Activated naive CD8-positive, alpha-beta T cell treated with anti-CD3 and anti-CD28 coated beads for 36 hours (primary cell): ENCODE measurements at places on chromosomes 6 and 20. TPM values are rescaled to one million over a fixed set of nuclear protein-coding genes. Genes with fewer than 3 reads are reported as not detected.

DNA sequence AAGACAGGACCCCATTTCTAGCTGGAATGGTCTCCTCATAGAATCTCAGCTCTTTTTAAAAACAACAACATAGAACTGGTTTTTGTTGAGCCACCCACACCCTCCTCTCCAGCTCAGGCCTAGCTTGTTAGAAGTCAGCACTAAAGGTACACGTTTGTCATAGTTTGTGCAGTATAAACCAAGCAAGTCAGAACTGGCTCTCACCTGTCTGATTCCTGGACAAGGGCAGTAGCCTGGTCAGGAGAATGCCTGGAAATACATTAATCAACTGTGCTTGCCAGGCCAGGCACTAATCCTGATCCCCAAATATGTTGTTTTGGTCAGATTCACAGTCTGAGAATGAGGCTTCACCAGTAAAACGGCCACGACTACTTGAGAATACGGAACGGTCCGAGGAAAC, 296.7 kb downstream of the ZFAND3 start:
- DNase-seq: no peak

DNA sequence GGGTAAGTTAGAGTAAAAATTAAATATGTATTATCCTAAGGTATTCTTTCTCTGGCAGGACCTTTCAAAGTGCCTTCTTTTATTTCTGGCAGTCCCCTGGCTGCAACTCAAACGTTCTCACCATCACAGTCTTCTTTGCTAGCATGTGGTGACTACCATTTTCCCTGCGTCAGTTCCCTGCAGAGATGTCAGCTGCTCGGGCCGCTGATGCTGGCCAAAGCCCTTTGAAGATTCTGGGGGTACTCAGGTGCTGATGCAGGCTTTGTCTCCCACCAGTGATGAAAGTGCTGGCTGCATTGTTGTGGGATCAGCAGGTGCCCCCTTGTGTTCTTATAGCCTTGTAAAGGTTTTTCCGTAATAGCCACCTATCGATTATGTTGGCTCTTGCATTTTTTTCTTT, 140.1 kb downstream of the BTBD3 start:
- DNase-seq: no peak

SCAF8 gene
- 39.8 TPM for total RNA-seq

DNA sequence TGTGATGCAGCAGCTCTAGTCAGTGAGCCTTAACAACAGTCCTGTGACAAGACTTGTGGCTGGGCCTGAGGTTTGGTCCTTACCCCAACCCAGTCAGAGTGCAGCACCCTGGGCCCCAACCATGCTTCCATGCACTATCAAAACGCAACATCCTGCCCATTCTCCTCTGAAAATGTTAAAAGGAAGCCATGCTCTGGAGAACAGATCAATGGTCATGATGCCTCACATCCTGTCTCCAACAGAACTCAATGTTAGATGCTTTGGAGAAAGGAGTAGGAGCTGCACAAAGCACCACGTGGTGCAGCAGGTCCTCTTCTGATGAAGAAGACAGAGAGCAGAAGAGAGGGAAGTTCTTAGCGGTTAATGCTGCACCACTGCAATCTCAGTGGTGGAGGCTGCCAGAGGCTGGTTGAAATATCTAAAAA, 41.9 kb downstream of the TRAM2 start:
- DNase-seq: peak; percentile 54

MPIG6B gene
- 0.56 TPM for total RNA-seq

DNA sequence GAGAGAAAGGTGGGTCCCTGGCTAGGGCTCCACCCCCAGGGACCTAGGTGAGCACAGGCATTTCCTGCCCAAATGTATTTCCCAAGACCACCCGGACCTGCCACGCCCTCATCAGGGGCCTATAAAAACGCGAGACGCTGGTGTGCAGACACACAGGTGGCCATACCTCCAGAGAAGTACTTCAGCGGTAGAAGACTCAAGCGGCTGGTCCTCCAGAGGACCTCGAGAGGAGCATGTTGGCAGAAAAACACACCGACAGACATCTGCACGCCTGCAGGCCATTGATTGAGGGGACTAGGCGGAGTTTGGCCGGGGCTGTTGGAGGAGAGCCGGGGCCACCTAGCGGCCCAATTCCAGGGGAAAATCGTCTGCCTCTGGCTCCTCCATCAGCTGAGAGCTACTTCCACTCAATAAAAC, 695.8 kb upstream of the MMS22L start:
- no peak for DNase-seq

RIMS1 gene
- not detected for total RNA-seq

- DNase-seq: no peak
Observed at GRCh38 chr6:116888732-116889360, 11.8 kb downstream of the RFX6 start.

DNA sequence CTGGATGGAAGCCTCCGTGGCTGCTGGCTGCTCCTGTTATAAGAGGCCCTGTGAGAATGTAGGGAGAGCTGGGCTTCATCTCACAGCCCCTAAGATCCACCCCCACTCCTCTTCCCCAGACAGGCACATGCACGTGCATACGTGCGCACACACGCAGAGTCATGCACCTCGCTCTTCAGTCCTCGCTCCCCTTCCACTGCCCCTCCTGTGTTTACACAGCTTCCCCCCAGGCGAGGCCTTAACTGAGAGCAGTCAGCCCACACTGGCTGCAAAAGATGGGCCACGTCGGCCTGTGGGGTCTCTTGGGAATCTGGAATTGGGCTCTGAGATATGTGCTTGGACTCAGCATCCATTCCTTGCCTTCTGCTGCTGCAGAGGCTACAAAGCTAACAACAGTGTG, 35.2 kb upstream of the MLN start:
- no peak for DNase-seq

DNA sequence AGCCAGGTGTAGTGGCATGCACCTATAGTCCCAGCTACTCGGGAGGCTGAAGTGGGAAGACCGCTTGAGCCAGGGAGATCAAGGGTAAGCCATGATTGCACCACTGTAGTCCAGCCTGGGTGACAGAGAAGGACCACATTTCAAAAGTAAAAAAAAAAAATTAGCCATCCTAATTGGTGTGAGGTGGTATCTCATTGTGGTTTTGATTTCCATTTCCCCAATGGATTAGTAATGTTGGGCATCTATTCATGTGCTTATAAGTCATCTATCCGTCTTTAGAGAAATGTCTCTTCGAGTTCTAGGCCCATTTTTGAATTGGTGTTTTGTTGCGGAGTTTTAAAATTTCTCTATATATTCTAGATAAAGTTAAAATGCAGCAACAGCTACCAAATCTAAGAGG, 21.7 kb downstream of the ABHD12 start:
- no peak for DNase-seq

- DNase-seq: no peak
Observed at GRCh38 chr6:43964659-43965570, 162.3 kb downstream of the MRPL14 start.

EPB41L1 gene
- 0.84 TPM for total RNA-seq

DNA sequence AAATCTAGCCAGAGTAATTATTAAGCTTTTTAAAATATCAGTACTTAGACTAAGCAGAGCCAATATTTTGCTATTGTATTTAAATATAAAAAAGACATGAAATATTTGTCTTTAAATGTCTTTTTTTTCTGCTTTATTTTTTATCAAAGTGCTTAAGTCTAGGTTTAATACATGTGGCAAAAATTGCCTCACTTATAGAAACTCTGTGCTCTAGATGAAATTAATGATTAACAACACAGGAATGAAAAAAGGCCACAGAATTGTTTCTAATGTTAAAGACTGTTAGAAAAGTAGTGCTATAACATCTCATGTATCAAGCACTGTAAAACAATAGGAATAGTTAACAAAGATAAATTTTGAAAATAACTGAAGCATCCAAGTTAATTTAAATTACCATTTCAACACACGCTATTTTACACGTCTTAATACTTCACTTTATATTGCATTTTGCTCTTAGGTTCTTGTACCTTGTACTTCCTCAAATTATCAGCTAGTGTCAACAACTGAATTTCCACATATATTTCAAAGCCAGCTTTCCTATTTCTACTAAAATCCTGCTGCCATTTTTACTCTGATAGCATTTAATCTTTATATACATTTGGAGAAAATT, 1515.1 kb downstream of the HACE1 start:
- no peak for DNase-seq

DNA sequence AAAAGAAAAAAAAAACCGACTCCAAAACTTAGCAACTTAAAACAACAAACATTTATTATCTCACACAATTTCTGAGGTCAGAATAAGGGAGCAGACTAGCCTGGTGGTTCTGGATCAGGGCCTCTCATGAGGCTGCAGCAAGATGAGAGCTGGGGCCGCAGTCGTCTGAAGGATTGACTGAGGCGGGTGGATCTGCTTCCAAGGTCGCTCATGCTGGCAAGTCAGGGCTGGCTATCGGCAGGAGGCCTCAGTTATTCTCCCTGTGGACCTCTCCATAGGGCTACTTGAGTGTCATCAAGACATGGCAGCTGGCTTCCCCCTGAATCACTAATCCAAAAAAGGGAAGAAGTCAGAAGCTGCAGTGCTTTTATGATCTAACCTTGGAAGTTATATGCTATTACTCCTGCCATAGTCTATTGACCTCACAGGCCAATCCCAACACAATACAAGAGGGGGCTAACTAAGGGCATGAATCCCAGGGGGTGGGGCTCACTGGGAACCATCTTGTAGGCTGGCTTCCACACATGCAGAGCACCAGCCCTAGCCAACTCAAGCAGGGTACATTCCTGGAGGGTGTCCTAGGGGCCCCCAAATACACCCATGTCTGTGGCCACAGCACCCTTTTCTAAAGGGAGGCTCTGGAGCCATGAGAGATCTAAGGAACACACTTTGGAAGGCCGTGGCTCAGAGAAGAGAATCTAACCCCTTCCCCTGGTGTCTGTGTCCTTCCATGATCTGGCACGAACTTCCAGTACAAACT, 11.3 kb downstream of the EBF4 start:
- DNase-seq: no peak

DNA sequence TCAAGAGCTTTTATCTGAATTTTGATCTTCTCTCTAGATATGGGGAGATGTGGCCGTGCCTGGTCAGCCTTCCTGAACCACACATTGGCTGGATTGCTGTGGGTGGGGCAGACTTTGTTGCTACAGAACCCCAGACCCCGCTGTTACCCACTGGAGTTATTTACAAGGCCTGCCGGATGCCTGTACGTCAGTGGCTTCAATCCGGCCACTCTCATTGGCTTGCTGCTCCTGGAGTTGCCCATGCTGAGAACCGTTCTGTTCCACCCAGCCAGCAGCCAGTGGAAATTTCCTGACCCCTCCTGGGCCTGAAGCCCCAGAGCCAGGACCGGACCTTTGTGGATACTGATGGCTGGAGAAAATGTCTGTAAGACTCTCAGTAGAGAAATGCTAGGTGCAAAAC, 101.9 kb downstream of the TFAP2C start:
- DNase-seq: no peak

GRCh38 chr6:41630946-41631345, 7.3 kb upstream of the MDFI start:
- no peak for DNase-seq

DNA sequence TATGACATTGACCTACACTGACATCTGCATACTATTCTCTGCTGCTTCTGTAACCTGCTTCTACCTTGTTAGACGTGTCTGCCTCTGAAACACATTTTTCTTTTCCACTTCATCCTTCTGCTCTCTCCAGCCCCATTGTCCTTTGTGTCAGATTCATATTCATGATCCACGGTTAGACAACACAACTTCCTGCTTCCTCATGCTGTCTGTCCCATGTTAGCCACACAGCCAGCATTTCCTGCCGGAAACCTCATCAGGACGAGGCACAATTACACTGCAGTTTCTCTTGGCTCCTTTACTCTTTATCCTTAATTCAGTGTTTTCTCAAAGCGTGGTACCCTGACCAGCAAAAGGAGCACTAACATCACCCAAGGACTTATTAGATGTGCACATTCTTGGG, 150.2 kb downstream of the TBC1D7 start:
- DNase-seq: no peak

DOK5 gene
- total RNA-seq: 4.1 TPM

SLC22A2 gene
- total RNA-seq: not detected

GRCh38 chr6:71250099-71250602, 38.5 kb upstream of the OGFRL1 start:
- no peak for DNase-seq

OR2H1 gene
- not detected for total RNA-seq

PKHD1 gene
- not detected for total RNA-seq

- DNase-seq: no peak
Observed at GRCh38 chr6:14444295-14444972, 326.9 kb downstream of the CD83 start.

DNA sequence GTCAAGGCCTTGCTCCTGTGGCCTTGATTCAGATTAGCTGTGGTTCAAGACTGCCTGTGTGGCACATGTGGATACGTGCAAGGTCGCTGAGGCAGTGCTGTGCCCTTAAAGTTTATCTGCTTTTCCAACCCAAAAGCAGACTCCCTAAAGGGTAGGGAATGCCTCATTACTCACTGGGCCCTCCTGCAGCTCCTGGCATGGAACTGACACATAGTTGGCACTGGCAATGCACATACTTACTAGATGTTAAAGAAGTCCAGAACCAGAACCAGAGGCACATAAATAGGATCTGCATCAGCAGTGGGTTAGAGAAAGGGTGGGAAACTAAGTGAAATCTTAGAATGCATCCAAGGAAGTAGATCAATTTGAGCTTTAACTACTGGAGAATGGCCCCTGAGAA, 90.6 kb upstream of the MLN start:
- no peak for DNase-seq

- DNase-seq: no peak
Observed at GRCh38 chr6:32680055-32680454, 13.6 kb upstream of the HLA-DQB1 start.

DNA sequence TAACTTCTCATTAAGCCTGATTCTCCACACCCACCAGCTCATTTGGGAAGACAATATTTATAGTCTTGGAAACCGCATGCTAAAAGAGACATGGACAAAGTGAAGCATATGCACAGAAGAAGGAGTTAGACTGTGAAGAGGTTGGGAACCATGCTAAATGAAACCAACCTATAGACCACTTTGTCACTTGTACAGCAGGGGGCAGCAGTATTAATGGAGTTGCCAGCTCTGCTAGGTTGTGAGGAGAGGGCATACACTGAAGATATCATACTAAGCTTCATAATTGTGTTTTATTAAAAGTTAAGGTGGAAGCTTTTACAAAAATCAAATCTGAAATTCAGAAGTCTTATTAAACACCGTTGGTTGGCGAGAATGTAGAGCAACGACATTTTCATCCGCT, 38.3 kb upstream of the HMGCLL1 start:
- no peak for DNase-seq

GRCh38 chr6:167937301-167937700, 60.2 kb upstream of the KIF25 start:
- DNase-seq: no peak
